Suprapubic skin (tissue), 4 donors: ENCODE measurements at places on chromosomes 2 and 18. TPM values are rescaled to one million over a fixed set of nuclear protein-coding genes. Genes with fewer than 3 reads are reported as not detected.

Gene CD207
- 25.4 TPM for total RNA-seq

GRCh38 chr2:61109291-61109690 lies 43.6 kb downstream of the SANBR start:
- no peaks in the 10 kb centered on the region for H3K27me3 ChIP-seq
- H3K27ac ChIP-seq: no peak overlapping the region
- H3K36me3 ChIP-seq: peaks cover 28% of the 10 kb centered on the region
- H3K4me3 ChIP-seq: no peak overlapping the region
- no peaks in the 10 kb centered on the region for H3K4me1 ChIP-seq

DNA sequence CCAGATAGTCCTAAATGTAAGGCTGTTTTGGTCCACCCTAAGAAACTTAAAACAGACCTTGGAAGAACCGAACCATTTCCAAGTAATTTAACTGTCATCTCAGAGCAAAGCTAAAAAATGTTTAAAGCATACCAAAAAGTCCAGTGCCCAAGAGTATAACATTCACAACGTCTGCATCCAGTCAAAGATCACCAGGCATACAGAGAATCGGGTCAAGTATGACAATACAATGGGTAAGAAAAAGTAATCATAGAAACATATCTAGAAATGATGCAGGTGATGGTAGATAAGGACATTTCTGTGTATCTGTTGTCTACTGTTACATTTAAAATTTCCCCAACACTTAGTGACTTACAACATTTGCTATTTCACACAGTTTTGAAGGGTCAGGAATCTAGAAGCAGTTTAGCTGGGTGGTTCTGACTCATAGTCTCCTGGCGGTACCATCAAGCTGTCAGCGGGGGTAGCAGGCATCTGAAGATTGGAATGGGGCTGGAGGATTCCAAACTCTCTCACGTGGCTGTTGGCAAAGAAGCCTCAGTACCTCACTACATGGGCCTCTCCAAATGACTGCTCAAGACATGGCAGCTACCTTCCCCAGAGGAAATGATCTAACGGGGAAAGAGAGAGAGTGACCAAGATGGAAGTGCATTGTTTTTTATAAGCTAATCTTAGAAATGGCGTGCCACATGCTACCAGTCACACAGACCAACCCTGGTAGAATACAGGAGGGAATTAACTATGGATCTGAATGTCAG lies 36.6 kb upstream of the DYNC2LI1 start:
- no peak for DNase-seq
- no peaks in the 10 kb centered on the region for H3K4me1 ChIP-seq
- H3K36me3 ChIP-seq: peaks cover 12% of the 10 kb centered on the region
- no peak overlapping the region for H3K27ac ChIP-seq
- H3K27me3 ChIP-seq: no peaks in the 10 kb centered on the region

Gene TMEM237
- 41.4 TPM for total RNA-seq

GRCh38 chr18:31261792-31262582 lies 56.0 kb upstream of the DSG1 start:
- H3K27ac ChIP-seq: no peak overlapping the region
- no peaks in the 10 kb centered on the region for H3K36me3 ChIP-seq
- no peak overlapping the region for H3K4me3 ChIP-seq
- H3K27me3 ChIP-seq: no peaks in the 10 kb centered on the region

GRCh38 chr2:107012714-107013306 lies 126.8 kb upstream of the ST6GAL2 start:
- no peak overlapping the region for H3K4me3 ChIP-seq
- no peaks in the 10 kb centered on the region for H3K36me3 ChIP-seq
- no peaks in the 10 kb centered on the region for H3K4me1 ChIP-seq
- no peak overlapping the region for H3K27ac ChIP-seq
- no peak for DNase-seq

Gene ABCG5
- total RNA-seq: not detected

GRCh38 chr2:75482398-75482797 lies 78.3 kb downstream of the EVA1A start:
- H3K4me3 ChIP-seq: no peak overlapping the region
- no peaks in the 10 kb centered on the region for H3K27me3 ChIP-seq
- no peak for DNase-seq
- no peaks in the 10 kb centered on the region for H3K4me1 ChIP-seq
